ENCODE measurements at places on chromosomes 3 and 15.

DNA sequence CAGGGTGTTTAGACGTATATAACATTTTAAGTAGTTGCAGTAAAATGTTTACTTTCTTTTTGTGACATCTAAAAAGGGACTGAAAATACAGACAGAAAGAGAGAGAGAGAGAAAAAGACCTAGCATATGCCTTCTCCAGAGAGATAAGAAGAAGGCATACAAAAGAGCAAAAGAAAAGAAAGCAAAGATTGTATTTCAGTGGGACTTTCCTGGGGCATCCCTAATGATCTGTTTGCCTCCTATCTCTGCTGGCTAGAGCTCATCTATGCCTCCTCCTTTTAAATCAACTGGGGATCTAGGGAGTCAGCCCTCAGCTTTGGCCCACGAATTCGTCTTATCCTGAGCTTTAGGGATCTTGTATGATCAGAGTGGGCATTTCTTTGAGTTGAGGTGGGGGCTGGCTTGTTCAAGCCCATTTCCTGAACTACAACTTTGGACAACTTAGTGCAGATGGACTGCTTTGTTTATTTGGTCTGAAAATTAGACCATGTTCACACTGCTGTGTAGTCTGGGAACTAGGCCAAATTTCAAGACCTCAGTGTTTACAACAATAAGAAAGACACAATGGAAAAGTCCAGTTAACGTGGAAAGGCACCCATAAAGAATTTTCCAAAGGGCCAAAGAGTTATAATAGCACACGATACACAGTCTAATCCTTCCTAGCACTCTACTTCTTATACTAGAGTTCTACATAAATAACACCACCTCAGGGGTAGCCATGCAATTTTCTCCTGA is 61.0 kb downstream of the ATP8B4 start:
- DNase-seq: no peak

DNA sequence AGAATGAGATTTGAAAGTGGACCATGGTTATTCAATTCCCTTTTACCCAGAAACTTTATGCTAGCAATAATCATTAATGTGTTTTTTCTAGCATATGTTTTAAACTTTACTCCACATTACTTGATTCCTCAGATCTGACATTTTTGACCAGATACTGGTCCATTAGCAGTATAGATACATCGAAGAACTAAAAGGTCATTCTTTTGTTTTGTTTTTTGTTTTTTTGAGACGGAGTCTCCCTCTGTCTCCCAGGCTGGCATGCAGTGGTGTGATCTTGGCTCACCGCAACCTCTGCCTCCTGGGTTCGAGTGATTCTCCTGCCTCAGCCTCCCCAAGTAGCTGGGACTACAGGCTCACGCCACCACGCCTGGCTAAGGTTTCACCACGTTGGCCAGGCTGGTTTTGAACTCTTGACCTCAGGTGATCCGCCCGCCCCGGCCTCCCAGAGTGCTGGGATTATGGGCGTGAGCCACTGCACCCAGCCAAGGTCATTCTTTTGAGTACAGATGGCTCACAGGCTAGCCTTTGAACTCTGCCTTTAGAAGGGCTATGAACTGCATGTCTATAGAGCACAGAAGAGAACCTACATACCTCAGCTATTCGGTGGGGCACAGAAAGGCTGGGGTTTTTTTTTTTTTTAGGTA is 28.6 kb downstream of the CHP1 start:
- DNase-seq: no peak

DNA sequence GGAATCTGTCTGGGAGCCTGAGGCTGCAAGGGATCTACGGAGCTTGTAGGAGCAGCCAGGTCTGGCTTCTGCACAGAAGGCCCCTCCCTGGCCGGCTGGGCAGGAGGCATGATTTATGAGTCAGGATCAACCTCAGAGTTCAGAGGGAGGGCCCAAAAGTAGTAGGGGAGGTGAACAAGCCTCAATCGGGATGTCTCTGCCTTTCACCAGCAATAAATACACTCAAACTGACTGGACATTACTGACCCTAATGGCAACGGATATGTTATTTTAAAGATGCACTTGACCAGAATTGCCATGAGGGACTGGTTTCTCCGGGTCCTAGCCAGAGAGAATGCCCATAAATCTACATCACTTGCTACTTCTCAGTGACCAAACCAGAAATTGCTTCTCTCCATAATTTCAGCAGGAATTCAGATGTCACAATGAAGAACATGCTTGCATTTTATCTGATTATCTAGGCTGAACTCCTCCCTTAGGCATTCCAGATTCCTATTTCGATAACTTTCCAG is 109.6 kb upstream of the LMOD3 start:
- DNase-seq: no peak

DNA sequence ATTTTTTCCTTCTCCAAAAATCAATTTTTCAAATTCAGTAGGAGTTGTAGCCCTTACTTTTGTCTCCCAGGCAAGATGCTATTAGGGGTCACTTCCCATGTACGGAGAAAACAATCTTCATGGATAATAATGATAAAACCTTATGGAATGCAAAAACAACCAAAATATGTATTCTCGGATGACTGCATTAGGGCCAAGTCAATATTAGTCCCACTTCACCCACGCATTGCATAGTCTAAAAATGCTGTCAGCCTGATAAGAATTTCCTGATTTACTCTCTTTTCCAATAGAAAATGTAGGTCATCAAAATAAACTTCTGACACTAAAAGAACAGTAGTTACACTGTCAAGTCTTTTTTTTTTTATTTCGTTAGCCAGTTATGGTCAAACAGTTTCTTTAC is 2.7 kb downstream of the VGLL3 start:
- DNase-seq: no peak

GRCh38 chr3:38627956-38628355 is 21.5 kb downstream of the SCN5A start:
- peak; percentile 43 for DNase-seq

DNA sequence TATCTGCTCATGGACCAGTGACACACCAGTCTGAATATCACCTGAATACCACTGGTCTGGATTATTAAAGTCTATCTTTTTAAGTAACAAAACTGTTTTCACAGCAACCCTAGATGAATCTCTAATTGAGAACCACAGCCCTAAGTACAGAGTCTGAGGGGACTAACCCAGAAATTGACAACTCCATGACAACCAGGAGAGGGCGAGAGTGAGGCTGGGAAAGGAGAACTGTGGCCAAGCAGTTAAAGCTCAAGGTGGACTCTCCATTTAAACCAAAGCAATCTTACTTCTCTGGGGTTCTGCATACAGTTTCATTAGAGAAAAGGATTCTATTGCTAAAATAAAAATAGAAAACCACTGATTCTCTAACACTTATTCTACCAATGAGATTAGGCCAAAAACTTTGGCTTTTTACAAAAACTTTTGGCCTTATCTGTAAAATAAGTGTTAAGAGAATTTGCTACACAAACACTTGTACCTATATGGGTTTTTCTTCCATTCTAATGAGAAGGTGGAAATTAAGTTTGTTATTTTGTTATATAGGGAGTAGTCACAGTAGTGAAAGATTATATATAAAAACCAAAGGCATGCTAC is 11.4 kb downstream of the NEK10 start:
- peak; percentile 73 for DNase-seq

DNA sequence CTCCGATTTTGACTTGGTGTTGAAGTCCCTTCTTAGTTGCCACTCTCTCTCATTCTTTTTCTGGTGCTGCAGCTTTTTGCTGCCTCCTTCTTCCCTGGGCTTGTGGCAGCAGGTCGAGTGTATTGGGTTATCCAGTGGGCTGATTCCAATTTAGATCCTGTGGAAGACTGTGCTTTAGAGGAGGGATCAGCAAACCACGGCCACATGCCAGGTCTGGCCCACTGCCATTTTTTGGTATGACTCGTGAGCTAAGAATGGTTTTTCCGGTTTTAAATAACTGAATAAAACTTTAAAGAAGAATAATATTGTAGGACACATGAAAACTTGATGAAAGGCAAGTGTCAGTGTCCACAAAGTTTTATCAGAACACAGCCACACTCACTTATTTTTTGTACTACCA is 330.5 kb downstream of the ROBO2 start:
- DNase-seq: no peak

DNA sequence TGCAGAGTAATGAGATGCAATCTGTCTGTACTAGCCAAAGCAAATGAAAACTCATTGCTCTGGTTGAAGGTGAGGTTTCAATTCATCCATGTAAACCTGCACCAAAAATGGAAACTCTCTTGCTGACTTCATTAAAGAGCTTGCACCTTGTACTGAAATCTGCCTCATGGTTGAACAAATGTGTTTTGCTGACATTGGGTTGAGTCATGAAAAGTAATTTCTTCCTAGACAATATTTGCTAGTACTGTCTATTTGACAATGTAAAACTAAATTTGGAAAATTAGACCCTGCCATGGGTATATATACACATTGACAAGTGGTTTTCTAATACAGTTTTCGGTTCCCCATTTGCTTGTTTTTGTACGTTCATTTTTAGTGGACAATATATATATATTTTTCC is 33.3 kb downstream of the RYR3 start:
- DNase-seq: no peak

GRCh38 chr3:10479311-10479710 is 26.1 kb downstream of the ATP2B2 start:
- no peak for DNase-seq

DNA sequence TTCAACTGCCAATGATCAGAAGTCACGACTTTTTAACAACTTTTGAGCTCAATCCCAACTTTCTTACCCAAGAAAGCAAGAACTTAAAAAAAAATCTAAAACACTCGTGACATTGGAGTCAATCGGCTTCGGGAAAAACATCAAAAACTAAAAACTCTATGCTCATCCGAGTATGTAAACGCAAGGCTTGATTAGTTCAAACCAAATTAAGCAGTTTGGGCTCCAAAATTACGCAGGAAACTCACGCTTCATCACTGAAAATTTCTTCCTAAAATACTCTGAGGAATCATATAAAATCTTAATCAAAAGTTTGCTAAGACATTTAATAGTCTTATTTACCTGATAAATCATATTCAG is 1.6 kb downstream of the TRA2B start:
- DNase-seq: no peak

GRCh38 chr15:76460347-76460746 is 123.8 kb downstream of the ISL2 start:
- DNase-seq: no peak

DNA sequence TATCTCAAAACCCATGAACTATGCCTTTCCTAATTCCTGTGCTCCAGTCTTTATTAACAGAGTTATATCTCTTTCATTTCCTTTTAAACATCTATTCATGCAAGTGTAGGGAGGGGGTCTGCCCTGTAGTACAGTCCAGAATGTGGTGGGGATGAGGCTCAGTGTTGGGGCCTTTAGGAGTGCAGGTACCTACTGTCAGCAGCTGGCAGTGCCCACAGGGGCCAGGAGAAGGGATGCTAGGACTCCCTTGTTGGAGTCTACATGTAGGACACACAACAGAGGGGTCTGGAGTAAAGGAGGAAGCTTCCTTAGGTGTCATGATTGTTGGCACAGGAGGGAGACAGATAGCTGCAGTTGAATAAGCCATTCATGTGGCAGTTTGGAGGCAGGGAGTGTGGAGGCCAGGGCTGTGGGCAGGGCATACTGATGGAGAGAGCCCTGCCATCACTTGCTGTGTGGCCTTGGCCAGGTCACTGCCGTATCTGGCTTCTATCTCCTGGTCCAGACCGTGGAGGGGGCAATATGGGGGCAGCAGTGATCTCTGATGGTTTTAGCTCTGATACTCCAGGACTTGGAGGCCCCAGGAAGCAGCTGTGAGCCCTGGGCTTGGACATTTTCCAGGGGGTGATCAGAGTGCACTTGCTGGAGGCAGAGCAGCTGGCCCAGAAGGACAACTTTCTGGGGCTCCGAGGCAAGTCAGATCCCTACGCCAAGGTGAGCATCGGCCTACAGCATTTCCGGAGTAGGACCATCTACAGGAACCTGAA is 29.5 kb downstream of the ESYT3 start:
- DNase-seq: no peak

GRCh38 chr3:124229420-124229819 is 237.5 kb upstream of the ROPN1 start:
- DNase-seq: peak; percentile 80

- no peak for DNase-seq
These were observed 3.2 kb downstream of the CPEB1 start for GRCh38 chr15:82643992-82644391.

DNA sequence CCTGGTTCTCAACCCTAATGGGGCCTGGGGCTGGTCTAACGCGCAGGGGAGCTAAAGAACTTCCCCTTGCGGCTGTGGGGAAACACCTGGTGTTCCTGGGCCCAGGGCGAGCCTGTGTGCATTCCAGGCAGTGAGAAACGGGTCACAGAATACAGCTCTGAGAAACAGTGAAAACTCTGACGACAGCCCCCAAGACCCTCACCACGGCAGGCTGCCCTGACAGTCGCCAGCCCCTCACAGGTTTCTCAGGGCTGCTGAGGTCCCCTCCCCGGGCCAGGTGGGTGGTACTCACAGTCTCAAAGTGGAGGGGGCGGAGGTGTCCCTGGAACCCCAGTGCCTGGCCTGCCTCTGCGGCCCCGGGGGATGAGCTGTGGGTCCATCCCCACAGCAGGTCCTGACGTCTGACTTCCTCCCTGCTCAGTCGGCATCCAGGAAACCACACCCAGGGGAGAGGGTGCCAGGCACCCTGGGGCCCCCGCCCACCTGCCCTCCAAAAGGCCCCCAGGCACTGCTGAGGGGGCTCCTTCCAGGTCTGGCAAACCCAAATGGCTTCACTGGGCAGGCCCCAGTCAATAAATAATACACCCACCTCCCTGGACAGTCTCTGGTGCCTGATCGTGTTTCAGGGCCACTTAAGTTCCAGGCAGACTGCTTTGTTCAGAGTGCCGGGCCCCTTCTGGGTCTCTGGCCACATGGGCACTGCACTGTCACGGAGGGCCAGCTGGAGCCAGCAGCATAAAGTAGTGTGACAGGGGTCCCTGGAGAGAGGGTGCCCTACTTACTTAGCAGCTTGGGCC is 57.7 kb downstream of the IQSEC1 start:
- peak; percentile 31 for DNase-seq

DNA sequence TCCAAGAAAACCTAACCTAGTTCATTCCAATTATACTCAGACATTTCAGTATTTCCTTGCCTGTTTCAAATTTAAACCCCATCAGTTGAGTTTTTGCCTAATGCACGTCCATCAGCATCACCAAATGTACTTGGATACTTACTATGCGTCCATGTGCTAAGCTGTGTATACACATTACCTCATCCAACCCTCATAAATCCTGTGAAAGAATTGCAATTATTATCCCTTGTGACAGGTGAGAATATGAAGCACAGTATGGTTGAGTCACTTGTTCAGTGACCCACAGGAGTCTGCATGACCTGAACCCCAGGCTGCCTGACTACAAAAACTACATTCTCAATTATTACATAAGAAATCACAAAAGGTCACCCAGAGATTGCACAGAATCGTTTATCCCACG is 2.5 kb downstream of the OR5K2 start:
- DNase-seq: no peak

GRCh38 chr3:159245871-159246270 is 444.0 kb downstream of the MFSD1 start:
- DNase-seq: no peak

GRCh38 chr3:111548756-111549155 is 6.8 kb downstream of the CD96 start:
- DNase-seq: no peak

- DNase-seq: no peak
These were observed 62.8 kb upstream of the ADCY5 start for GRCh38 chr3:123511726-123512125.
